Stimulated activated CD4-positive, alpha-beta T cell treated with anti-CD3 and anti-CD28 coated beads, Interleukin-1b, Interleukin-23, amount 100 ng/mL, for 24 hours (primary cell): ENCODE measurements at places on chromosomes 6 and 20.

DNA sequence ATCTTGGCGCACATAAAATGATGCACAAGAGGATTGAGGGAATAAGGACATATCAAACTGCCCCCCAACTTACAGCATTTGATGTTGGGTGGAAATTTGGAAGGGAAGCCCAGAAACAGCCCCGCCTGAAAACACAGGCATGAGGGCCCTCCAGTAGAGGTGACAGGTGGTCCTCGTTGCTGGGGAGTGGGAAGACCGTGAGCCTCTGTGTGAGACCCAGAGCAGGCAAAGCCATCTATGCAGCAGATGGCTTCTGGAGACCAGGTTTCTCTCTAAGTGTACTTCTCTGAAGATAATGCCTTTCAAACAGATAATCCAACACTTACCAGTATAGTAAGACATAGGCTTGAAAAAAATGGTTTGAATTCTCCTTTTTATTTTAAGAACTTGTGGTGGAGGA lies 132.2 kb upstream of the INSM1 start:
- DNase-seq: no peak

GRCh38 chr6:146891615-146892265 lies 293.0 kb downstream of the ADGB start:
- no peak for DNase-seq

DNA sequence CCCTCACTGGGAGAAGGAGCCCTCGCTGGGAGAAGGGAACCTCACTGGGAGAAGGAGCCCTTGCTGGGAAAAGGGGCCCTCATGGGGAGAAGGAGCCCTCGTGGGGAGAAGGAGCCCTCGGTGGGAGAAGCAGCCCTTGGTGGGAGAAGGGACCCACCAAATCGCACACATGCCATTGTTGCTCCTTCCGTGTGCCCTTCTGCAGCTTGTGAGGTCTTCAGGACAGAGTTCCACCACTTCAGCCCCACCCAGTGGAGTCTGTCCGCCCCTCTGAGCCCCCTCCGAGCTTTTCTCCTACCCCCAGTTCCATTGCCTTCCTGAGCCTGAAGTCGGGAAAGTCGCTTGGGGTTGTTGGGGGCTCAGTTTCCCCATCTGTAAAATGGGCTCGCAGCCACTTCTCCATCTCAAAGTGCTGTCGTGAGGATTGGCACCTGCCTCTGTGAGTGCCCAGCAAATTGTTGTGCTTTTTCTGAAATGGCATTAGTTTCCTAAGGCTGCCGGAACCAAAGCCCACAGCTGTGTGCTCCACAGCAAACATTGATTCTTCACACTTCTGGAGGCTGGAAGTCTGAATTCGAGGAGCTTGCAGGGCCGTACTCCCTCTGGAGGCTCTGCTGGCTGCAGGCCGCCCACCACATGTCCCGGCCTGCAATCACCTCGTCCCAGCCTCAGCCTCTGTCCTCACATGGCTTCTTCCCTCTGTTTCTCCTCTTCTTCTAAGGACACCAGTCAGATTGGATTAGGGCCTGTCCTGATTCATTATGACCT lies 124.7 kb upstream of the PMEPA1 start:
- no peak for DNase-seq

DNA sequence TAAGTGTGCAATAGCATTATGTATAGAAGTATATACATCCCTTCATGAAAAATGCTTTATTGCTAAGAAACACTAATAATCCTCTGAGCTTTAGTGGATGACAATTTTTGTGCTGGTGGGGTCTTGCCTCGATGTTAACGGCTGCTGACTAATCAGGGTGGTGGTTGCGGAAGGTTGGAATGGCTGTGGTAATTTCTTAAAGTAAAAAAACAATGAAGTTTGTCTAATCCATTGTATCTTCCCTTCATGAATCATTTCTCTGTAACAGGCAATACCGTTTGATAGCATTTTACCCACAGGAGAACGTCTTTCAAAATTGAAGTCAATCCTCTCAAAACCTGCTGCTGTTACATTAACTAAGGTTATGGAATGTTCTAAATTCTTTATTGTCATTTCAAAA lies 816.5 kb upstream of the GJE1 start:
- DNase-seq: no peak

DNA sequence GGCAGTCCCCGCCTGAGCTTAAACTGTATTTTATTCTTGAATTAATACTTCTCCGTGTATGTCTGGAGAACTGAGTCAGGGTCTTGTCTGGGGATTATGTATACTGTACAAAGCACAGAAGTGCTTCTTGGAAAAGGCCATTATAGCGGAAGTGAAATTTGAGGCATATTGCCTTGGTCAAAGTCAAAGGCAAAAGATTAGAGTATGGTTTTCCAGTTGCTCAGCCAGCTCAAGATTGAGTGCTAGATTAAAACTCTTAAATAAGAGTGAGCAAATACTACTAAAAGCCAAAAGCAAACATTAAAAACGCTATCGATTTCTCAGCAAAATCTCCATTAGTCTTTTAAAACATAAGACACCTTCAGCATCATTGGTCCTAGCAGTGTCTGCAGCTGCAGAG lies 207.7 kb upstream of the MAN1A1 start:
- DNase-seq: no peak

DNA sequence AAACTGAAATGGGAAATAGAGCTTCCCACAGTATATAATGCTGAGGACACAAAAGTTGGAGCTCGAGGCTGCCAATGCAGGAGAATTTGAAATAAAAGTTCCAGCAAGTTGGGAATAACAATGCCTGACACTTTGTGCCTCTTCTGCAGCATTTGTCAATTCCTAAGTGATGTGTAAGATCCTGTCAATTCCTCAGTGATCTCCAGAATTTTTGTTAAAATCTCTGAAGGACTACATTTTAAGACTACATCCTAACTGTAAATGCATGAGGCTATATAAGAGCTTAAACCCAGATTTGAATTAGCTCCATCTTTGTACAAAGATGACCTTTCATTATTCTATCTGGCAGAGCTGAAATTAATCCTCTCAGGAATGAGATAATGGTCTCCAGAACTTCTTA lies 208.2 kb downstream of the COL12A1 start:
- DNase-seq: no peak

GRCh38 chr20:51346686-51347485 lies 195.6 kb downstream of the NFATC2 start:
- DNase-seq: no peak

DNA sequence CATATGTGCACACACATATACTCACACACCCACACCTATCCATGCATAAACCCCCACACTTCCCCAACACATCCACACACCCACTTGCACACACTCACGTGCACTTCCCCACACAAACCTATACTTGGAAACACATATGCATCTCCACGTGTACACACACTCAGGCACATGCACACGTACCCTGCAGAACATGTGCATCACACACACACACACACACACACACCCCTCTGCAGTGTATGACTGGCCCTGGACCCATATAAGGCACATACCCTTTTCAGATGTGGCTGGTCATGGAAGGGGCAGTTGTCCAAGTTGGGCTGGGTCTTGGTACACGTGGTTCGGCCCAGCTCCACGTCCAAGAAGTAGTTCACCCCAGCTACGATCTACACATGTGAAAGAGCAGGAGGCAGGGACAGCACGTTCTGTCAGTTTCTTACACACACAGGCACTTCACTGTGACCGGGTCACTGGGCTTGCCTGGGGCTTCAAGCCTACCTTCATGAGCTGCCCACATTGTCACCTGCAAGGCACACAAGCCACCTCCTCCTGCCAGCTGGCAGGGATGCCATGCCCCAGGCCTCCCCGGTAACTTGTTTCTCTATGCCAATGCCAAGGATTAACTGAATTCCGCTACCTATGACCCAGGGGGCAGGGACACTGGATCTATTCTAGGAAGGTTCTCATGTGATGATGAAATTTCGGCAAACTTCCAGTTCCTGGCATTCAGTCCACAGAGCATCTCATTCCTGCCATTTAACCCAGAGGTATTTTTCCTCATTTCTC lies 2.6 kb downstream of the CST3 start:
- DNase-seq: no peak

DNA sequence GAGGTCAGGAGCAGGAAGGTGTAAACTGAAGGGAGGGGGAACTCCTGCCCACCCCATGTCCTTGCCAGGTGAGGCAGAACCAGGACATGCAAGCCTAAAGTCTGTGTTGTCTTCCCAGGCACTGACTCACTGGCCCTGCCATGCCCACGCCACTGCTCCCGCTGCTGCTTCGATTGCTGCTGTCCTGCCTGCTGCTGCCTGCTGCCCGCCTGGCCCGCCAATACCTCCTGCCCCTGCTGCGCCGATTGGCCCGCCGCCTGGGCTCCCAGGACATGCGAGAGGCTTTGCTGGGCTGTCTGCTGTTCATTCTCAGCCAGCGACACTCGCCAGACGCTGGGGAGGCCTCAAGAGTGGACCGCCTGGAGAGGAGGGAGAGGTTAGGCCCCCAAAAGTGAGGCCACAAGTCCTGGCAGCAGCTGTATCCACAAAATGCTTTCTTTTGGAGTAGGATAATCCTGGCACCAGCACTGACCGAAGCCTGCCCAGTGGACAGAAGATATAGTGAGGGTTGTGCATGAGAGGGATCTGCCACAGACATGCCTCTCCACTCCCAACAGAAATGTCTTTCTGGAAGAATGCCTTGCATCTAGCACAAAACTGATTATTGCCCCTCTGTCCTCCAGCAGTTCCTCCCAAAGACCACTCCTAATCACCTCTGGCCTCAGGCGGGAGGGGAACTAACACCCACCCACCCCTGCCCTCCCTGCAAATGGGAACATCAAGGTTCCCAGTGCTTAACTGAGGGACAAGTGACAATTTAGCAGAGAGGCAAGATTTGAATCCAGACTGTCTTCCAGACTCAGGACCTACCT lies 812 bp downstream of the MYMX start:
- DNase-seq: no peak

- no peak for DNase-seq
These were observed 81.7 kb downstream of the CDH22 start for GRCh38 chr20:46226602-46227001.

DNA sequence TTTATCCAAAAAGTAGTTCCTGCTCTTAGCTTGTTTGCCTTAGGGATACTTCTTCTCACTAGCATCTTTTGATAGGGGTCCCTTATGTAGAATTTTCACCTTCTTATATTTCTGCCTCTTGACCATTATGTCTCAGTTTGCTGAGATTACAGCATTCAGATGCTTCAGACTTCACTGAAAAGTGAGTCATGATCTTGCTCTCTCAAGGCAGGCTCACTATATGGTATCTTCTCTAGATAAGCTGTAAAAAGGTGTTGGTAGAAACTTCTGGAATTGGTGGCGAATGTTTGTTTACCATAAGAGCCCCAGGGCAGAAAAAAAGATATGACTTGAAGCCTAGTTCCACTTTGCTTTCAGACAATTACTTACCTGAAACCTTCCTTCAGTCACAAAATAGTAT lies 19.7 kb downstream of the GTPBP2 start:
- no peak for DNase-seq

- no peak for DNase-seq
These were observed 187.0 kb downstream of the MTFR2 start for GRCh38 chr6:136063096-136063495.

DNA sequence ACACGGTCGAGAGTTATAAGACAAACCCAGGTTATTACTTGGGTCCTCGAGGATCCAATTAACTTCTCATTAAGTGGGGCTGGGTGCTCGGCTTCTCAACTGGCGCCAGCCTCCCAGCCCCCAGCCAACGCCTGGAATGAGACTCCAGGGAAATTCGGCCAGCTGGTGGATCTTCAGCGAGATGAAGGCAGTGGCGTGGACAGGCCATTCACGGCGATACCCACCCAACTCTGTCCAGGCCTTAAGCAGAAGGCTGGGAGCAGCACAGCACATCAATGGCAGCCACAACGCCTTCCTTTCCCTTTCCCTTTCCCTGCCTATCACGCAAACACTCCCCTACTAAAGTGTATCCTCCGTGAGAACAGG lies 868 bp downstream of the METTL24 start:
- DNase-seq: no peak

GRCh38 chr6:111096246-111096645 lies 8.9 kb downstream of the SLC16A10 start:
- DNase-seq: no peak

DNA sequence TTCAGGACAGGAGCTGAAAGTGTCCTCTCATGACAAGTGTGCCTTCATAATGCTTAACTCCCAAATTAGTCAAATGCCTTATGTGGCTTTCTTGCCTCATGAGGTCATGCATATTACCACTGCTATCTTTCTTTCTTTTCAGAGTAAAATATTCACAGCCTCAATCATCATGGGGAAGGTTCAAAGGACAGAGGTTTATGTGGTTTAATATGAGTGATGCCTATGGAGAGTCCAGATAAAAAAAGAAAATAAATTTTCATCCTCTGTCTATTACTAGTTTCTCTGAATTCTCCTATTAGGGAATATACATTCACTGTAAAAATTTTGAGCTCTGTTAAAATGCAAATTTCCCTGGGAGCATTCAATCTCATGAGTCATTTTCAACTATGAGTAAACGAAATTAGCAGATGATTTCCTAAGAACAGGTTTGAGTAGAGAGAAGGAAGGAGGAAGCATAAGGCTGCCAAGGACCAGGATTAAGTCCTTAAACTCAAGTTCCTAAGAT lies 396.9 kb upstream of the ADGRB3 start:
- DNase-seq: no peak

DNA sequence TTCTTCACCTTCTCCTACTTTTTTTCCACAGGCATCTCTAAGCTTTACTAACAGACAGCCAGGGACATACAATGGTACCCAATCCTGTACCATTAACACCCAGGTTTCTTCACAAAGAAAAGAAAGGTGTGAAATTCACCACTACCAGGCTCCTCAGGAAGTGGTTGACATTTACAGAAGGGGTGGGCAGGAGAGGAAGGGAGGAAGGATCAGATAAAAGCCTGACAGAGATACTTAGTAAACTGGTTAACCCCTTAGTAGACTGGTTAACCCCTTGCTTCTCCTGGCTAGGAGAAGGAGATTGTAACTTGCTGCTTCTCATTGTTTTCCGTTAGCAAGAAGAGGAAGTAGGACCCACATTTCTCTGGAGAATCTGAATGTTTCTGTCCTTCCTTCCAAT lies 7.2 kb downstream of the SAMD3 start:
- DNase-seq: no peak

DNA sequence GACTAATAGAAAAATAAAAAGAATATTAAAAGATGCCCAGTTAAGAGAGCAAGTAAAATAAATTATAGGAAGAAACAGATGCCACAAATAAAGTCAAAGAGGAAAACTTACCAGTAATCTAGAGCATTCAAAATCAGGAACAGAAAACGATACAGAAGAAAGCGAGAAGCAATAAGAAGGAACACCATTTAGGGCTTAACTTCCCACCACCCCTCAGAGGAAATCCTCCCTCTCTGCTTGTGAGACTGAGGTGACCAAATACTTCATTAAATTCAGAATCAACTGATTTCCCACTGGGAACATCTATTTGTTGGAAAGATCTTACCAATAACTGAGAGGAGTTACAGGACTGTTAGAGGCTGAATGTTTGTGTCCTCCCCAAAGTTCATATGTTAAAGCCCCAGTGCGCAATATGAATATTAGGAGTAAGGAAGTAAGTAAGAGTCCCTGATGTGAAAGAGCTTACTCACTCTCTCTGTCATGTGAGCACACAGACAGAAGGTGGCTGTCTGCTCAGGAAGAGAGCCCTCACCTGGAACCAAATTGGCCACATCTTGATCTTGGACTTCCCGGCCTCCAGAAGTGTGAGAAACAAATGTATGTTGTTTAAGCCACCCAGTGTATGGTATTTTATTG lies 19.5 kb downstream of the KATNA1 start:
- DNase-seq: no peak

GRCh38 chr6:7674291-7674690 lies 51.6 kb upstream of the BMP6 start:
- DNase-seq: no peak
